SJSA1 (cell line): ENCODE measurements at places on chromosomes 2 and 18.
A peak's percentile ranks its signal among the peaks of the same experiment; 100 is the strongest.

DNA sequence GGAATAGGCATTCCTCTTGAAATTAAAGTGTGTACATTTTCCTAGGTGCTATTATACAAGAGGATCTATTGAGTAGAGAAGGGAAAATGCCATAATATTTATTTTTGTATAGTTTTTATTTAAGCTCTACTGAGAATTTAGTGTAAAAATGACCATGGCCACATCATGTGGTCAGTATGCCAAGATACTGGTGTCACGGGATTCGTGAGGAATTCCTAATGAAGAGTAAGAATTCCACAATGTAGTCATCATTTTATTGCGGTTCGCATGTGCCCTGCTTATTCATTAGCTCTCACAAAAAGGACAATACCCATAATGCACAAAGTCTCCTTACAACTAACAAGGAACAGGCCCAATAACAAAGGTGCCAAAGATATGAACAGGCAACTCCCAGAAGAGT is 39.3 kb upstream of the PARD3B start:
- DNase-seq = peak; percentile 51

DNA sequence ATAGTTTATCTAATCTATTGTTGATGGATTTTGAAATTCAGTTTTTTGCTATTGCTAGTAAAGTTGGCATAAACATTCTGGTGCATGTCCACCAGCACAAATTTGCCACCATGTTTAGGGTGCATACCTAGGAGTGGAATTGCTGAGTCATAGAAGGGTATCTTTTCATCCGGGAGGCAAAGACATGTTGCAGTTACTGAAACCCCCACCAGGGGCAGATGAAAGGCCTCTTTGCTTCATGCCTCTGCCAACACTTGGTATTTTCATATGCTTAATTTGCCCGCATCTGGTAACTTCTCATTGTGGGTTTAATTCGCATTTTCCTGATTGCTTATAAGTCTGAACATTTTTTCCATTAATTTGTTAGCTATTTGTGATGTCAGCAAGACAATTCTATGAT is 8.2 kb downstream of the DCC start:
- no peak for DNase-seq

DNA sequence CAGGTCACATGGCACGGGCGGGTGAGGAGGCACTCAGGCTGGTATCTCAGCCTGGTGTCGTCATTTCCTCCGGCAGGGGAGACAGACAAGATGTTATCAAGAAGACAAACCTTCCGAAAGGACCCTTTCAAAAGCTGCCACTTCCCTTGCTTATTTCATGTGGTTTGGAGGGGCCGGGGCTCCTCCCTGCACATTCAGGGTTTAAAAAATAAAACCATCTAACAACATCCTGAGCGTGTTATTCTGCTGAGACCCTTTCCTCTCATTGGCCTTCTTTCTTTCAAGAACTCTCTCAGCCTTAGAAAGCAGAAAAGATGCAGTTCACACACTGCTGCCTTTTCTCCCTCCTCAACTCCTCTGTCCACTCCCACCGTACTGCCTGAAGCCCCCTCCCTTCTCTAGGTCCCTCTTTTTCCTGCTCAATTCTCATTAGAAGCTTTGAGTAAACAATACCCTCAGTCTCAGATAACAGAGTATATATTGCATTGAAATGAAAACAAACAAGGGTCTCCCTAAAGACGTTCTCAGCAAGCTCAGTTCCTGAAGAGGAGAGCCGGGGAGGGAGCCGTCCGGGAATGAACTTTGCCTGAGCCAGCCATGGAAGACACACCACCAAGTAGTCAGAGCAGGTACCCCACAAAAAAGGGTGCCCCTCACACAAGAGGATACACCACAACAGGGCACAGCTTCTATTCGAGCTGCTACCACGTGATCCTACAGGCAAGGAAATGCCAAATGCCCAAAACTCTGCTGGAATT is 9.7 kb downstream of the SMAD7 start:
- peak; percentile 71 for DNase-seq

DNA sequence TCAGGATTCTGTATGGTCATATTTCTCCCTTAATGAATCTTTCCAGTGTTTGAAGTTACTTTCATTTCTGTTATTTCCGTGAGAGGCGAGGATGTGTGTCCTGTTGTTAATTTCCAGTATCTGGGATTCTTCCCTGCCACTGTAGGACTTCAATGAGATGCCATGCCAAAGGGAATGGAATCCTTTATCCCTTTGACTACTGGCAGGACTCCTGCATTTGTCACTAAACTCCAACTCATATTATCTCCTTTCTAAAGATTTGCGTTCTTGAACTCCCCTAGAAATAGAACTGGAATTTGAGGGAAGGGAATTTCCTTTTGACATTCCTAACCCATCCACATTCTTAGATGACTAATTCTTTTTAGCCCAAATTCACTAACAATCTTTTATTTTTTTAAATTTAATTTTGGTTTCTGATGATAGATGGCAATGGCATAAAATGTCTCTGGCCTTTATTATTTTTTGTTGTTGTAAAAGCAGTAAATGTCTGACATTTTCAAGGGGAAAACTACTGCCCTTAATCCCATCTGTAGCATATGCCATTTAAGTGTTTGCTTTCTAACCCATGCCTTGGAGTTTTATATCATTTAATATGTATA is 87.8 kb upstream of the EML6 start:
- DNase-seq = peak; percentile 79

GRCh38 chr2:219744600-219744999 is 117.2 kb downstream of the SLC4A3 start:
- DNase-seq = no peak
